Activated T-cell treated with anti-CD3 and anti-CD28 coated beads, Interleukin-2, amount 50 U/mL, for 4 hours (primary cell): ENCODE measurements at places on chromosomes 13 and 19.

DNA sequence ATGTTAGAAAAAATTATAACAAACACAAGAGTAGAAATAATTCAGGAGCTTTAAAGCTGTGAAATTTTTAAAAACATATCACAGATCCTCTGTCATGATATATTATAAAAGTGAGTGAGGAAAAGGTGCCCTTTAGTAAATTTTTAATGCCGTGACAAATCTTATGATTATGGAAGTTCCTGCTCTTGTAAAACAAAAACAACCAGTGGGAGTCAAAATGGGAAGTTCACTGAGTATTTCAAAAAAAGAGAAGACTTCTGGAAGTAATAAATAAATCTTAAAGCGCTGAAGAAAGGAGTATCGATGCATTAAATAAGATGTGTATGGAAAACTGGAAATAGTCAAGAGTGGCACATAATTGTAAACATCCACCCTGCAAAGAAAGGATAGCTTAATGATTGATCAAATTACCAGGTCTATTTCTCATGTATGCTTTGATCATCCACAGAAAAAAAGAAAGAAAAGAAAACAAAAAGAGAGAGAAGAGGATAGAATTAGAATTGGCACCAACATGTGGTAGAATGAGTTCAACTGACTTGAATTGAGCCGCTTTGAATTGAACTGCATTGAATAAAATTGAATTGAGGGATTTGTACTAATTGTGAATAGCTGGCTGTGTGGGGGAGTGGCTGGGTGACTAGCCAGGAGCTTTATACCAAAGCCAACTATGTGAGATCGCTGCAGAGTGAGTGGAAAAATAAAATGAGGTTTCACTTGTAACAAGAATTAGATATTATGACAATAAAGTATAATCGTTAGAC is 647.6 kb upstream of the SPRY2 start:
- no peak for DNase-seq

- DNase-seq: peak; percentile 88
Observed at GRCh38 chr19:7340959-7341837, 7.5 kb upstream of the ARHGEF18 start.

GRCh38 chr19:33071887-33072286 is 7.2 kb upstream of the RHPN2 start:
- no peak for DNase-seq

- DNase-seq: no peak
Observed at GRCh38 chr13:112756967-112757758, 67.3 kb downstream of the ATP11A start.
